ENCODE measurements at places on chromosomes 11 and 22. TPM values are rescaled to one million over a fixed set of nuclear protein-coding genes. Genes with fewer than 3 reads are reported as not detected.

GRCh38 chr11:19800714-19801519, 88.3 kb downstream of the NAV2 start:
- H3K27ac ChIP-seq: no peak overlapping the region
- H3K36me3 ChIP-seq: no peaks in the 10 kb centered on the region
- DNase-seq: no peak
- no peak overlapping the region for H3K4me3 ChIP-seq
- H3K4me1 ChIP-seq: peaks cover 63% of the 10 kb centered on the region
- H3K27me3 ChIP-seq: no peaks in the 10 kb centered on the region

NLRP10 gene
- not detected for total RNA-seq

- no peaks in the 10 kb centered on the region for H3K36me3 ChIP-seq
- peaks cover 50% of the 10 kb centered on the region for H3K27me3 ChIP-seq
- peak overlapping the region; percentile 2 for H3K4me3 ChIP-seq
- no peak for DNase-seq
Measured at GRCh38 chr22:25419247-25420113, 145.0 kb upstream of the GRK3 start.

CAPN5 gene
- total RNA-seq: 2.7 TPM

GRCh38 chr11:125170510-125171031, 6.0 kb downstream of the PKNOX2 start:
- peak overlapping the region; percentile 20 for H3K4me3 ChIP-seq
- H3K36me3 ChIP-seq: no peaks in the 10 kb centered on the region
- peaks cover 38% of the 10 kb centered on the region for H3K4me1 ChIP-seq
- H3K27ac ChIP-seq: peak overlapping the region; percentile 77
- peak; percentile 66 for DNase-seq
- peaks cover 2% of the 10 kb centered on the region for H3K27me3 ChIP-seq

GRCh38 chr11:95363164-95363563, 132.2 kb upstream of the SESN3 start:
- DNase-seq: no peak
- H3K27me3 ChIP-seq: no peaks in the 10 kb centered on the region
- no peak overlapping the region for H3K27ac ChIP-seq
- H3K36me3 ChIP-seq: no peaks in the 10 kb centered on the region

GGTLC3 gene
- not detected for total RNA-seq

SMIM38 gene
- 0.16 TPM for total RNA-seq

DNA sequence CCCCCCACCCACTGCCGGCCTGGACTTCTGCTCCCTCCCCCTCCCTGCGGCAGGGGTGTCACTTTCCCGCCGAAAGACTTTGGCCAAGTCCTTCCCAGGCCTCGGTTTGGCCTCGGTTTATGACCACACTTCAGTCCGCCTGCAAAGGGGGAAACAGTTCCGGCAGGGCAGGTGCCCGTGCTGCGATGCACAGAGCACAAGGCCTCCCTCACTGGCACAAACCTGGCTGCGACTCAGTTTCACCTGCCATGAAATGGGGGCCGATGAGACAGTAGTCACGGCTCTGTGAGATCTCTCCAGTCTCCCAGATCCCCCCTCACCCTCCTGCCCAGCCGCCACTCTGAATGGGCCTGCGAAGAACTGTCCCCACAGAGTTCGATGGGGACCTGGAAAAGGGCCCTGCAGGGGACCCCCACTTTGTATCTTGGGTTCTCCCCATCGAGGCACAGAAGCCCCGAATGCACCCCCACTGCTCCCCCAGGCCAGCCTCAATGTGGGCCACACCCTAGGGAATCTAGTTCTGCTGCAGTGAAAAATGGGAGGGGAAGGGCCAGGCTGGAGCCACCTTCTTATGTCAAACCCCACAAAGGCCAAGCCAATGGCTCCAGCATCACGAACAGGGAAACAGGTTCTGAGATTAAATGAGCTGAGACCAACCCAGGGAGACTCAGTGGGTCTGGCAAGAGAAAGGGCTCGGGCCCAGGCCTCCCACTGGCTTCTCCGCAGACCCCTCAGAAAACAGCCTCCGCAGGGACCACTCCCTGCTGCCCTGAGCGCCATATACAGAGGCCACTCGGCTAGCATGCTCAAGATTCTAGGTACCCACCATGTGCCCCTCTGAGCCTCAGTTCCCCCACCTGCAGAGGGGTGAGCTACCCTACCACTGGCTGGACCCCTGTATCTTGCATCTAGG, 29.0 kb downstream of the ARVCF start:
- no peaks in the 10 kb centered on the region for H3K36me3 ChIP-seq
- no peaks in the 10 kb centered on the region for H3K27me3 ChIP-seq
- DNase-seq: no peak
- peaks cover 25% of the 10 kb centered on the region for H3K4me1 ChIP-seq
- H3K27ac ChIP-seq: no peak overlapping the region
- peak overlapping the region; percentile 91 for H3K4me3 ChIP-seq

LRRC10B gene
- 0.30 TPM for total RNA-seq

- H3K4me3 ChIP-seq: no peak overlapping the region
- H3K4me1 ChIP-seq: no peaks in the 10 kb centered on the region
- H3K27ac ChIP-seq: no peak overlapping the region
- no peaks in the 10 kb centered on the region for H3K27me3 ChIP-seq
Measured at GRCh38 chr11:60168306-60168705, 14.6 kb downstream of the MS4A6A start.

H19 gene
- total RNA-seq: 1,545 TPM

GRCh38 chr22:44085743-44086270, 61.7 kb downstream of the PARVB start:
- peak overlapping the region; percentile 14 for H3K27ac ChIP-seq
- peak; percentile 92 for DNase-seq
- peaks cover 24% of the 10 kb centered on the region for H3K4me1 ChIP-seq
- H3K27me3 ChIP-seq: no peaks in the 10 kb centered on the region
- H3K36me3 ChIP-seq: peaks cover 6% of the 10 kb centered on the region
- H3K4me3 ChIP-seq: no peak overlapping the region

DNA sequence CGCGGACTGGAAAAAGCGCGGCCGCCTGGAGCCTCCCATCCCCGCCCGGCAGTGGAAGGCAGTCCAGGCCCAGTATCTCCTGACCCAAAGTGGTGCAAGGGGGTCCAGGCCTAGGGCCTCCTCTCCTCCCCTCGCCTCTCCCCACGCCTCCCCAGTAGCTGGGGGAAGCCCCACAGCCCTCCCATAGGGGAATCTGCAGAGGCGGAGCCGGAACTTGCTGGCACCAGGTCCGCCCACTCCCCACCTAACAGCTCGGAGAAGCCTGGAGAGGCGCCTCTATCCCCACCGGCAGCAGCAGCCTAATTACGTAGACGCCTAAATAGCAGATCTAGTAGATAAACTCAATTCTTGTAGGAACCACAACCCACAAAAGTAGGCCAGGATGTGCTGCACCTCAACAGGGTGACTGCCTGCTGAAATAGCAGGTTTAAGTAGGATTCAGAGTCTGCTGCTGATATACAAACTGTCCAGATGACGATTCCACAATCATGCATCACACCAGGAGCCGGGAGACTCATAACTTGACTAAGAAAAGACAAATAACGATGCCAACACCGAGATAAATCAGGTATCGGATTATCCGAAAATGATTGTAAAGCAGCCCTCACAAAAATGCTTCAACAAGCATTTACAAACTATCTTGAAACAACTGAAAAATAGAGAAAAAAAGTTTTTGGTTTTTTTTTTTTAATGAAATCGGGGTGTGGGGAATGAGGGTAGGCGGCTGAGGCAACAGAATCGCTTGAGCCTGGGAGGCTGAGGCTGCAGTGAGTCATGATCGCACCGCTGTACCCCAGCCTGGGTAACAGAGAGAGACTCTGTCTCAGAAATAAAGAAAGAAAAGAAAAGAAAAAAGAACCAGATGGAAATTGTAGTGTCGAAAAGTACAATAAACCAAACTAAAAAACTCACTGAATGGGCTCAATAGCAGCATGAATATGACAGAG, 11.4 kb upstream of the BRD1 start:
- peaks cover 11% of the 10 kb centered on the region for H3K27me3 ChIP-seq
- no peak overlapping the region for H3K4me3 ChIP-seq
- no peaks in the 10 kb centered on the region for H3K4me1 ChIP-seq
- H3K36me3 ChIP-seq: no peaks in the 10 kb centered on the region
- DNase-seq: no peak
- no peak overlapping the region for H3K27ac ChIP-seq

KIAA1671 gene
- total RNA-seq: 12.3 TPM

NAALAD2 gene
- total RNA-seq: 0.76 TPM

DNA sequence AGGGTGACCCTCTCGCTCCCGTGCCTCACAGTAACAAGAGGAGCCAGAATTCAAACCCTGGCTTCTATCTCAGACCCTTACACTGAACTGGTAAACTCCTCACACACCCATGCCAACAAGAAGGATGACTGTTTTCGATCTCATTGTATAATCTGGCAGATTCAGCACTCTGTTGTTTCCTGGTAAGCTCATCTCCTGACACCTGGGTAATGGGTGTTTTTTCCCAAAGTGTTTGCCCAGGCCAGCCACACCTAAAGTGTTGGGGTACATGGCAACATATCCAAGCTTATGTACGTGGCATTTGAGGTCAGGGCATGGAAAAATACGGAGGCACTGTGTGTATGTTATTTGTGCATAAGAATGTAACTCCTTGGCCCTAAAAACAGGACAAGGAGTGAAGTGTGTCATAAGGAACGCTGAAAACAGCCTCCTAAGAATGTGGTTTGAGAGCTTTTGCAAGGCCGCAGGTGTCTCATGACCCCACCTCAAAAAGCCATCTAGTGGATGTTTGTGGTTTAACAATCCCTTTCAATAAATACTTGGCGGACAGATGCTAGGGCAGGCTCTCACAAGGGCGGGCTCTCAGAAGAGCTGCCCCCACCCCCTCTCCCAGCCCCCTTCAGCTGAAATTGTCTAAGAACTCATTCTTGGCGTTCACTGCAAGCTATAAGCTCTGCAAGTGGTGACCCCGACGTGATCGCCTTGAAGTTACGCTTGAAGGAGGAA, at the start of gene MS4A15:
TSS of gene MS4A15 (plus strand) at position 561 of the 726 bp plus-strand sequence. CDS start 6,867 bp downstream, outside the sequence.
- H3K27me3 ChIP-seq: peaks cover 28% of the 10 kb centered on the region
- H3K36me3 ChIP-seq: no peaks in the 10 kb centered on the region
- H3K4me3 ChIP-seq: no peak within 1 kb of the TSS
- DNase-seq: no peak
- H3K27ac ChIP-seq: no peak within 1 kb of the TSS

DNA sequence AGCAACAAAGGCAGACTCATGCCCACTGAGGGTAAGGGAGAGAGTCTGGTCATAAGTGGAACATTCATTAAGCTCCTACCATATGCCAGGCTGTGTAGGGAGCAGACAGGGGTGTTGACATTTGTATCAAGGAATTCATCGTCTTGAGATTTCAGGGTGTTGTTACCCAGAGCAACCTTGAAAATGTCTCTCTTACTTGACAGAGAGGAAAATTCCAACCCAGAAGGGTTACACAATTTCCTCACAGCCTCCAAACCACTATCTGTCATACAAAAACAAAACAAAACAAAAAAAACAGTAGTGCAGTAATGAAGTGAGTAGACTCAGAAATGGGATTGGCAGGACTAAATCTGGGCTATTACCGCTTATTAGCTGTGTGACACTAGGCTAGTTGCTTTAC, 113.2 kb downstream of the MIAT start:
- DNase-seq: no peak
- H3K36me3 ChIP-seq: no peaks in the 10 kb centered on the region
- H3K4me1 ChIP-seq: no peaks in the 10 kb centered on the region
- H3K4me3 ChIP-seq: no peak overlapping the region
- H3K27me3 ChIP-seq: no peaks in the 10 kb centered on the region

GRCh38 chr22:20053407-20054033, 26.5 kb upstream of the DGCR8 start:
- H3K36me3 ChIP-seq: peaks cover 81% of the 10 kb centered on the region
- no peak overlapping the region for H3K27ac ChIP-seq
- no peak for DNase-seq
- H3K4me3 ChIP-seq: no peak overlapping the region
- H3K27me3 ChIP-seq: no peaks in the 10 kb centered on the region
- no peaks in the 10 kb centered on the region for H3K4me1 ChIP-seq

DNA sequence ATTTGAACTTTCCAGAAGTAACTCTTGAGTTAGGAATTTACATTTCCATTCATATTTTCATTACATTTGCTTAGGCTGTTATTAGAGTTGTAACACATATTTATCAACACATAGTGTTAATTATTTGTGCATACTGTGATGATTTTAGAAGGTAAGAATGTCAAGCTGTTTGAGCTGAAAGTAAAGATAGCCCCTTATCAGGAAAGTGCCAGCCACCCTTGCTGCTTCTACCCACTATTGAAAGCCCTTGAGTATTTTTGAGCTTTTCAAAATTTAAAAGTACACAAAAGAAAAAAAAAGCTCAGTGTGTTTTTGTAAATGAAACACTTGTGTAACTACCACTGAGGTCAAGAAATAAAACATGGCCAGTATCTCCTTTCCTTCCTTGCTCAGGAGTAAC, 8.0 kb downstream of the APLP2 start:
- H3K4me3 ChIP-seq: no peak overlapping the region
- H3K4me1 ChIP-seq: peaks cover 29% of the 10 kb centered on the region
- H3K27me3 ChIP-seq: no peaks in the 10 kb centered on the region
- H3K36me3 ChIP-seq: no peaks in the 10 kb centered on the region
- DNase-seq: no peak

DNA sequence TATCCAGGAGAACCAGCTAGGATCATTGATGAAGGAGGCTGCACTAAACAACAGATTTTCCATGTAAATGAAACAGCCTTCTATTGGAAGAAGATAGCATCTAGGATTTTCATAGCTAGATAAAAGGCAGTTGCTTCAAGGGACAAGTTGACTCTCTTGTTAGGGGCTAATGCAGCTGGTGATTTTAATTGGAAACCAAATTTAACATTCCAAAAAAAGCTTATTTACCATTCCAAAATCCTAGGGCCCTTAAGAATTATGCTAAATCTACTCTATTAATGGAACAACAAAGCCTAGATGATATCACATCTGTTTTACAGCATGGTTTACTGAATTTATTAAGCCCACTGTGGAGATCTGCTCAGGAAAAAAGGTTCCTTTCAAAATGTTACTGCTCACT, 66.5 kb upstream of the GRK2 start:
- no peak for DNase-seq
- no peak overlapping the region for H3K27ac ChIP-seq
- no peaks in the 10 kb centered on the region for H3K4me1 ChIP-seq

DNA sequence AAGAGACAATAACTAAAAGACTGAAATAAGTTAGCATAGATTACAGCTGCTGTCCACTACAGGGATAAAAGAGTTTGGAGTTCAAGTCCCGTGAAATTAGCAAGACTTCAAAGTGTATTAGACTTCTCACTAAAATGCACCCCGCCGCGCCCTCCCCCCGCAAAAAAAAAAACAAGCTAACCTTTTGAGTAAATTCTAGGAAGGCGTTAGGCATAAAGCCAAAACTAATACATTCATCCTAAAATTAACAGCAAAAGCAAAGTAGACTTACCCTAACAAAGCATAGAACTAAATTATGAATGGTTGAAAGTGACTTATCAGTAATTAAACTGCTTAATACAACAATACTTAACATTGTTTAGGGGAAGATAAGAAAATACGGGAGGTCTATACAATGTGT, 581.0 kb upstream of the CHORDC1 start:
- no peaks in the 10 kb centered on the region for H3K4me1 ChIP-seq
- no peaks in the 10 kb centered on the region for H3K27me3 ChIP-seq
- no peaks in the 10 kb centered on the region for H3K36me3 ChIP-seq
- DNase-seq: no peak
- H3K4me3 ChIP-seq: no peak overlapping the region

GRCh38 chr11:34468209-34468841, 29.6 kb downstream of the CAT start:
- DNase-seq: no peak
- peaks cover 96% of the 10 kb centered on the region for H3K36me3 ChIP-seq
- no peaks in the 10 kb centered on the region for H3K27me3 ChIP-seq
- no peak overlapping the region for H3K27ac ChIP-seq

- no peak overlapping the region for H3K4me3 ChIP-seq
- H3K27me3 ChIP-seq: no peaks in the 10 kb centered on the region
- H3K36me3 ChIP-seq: no peaks in the 10 kb centered on the region
Measured at GRCh38 chr11:93646399-93646798, 15.1 kb upstream of the CEP295 start.
